Fibroblast of gingiva (primary cell): ENCODE measurements at places on chromosomes 5 and 9.
A peak's percentile ranks its signal among the peaks of the same experiment; 100 is the strongest.

DNA sequence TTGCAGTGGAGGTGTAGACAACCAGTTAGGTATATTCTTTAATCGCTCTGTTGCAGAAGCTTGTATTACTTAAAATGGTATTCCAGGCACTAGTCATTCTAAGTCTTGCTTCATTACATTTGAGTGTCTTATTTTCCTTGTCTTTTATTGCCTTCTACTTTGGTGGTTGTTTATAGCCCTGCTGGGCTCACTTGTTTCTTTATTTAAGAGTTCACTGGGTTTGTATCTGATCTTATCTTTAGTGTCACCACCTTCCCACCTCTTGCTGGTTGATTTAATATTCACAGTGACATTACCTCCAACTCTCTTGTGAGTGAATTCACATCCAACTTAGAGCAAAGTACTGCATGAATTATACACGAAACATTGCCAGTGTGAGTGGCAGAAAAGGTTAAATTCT, 83.6 kb upstream of the BNC2 start:
- no peak for DNase-seq

DNA sequence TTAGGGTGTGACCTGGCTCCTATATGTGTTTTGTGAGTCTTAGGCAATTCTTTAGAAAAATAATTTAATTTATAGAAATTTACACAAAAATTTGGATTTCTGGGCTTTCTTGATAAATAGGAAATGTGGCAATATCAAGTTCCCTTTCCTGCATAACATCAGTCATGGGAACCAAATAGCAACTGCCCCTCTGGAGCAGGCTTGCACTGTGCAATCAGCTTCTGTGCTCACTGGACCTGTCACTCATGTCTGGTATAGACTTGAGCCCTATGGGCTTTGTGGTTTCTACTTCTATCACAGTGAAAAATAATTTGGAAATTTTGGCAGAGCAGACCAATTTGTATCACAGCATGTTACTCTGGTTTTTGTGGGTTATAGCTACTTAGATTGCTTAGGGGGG, 131.7 kb downstream of the ADGRV1 start:
- DNase-seq: no peak

DNA sequence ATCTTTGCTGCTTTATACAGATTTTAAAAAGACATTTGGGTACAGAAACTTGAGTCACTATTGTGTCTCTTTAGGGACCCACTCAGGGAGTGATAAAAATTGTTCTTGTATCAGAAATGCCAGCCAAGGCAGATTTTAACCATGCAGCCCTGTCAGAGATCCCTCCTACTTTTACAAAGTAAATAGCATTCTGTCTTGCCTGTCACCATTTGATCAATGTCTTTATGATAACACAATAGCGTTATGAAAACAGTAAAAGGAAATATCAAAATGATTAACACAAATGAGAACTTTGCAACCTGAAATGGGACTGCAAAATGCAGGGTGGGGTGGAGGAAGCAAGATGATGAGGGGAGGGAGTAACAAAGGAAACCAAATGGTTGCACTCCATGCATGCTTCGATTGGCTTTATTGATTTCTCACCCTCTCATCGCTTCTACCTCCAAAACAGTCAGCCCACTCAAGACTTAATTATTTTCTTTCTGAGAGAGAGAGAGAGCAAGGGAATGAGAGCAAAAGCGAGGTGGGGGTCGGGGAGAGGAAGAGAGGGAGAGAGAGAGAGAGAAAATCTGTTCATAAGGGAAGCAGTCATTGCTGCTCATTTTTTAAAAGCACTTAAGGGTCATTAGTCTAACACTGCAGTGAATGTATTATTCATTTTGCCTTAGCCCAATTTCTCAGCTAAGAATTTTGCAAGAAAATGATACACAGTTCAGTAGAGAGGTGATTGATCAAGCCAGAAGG, 576.5 kb downstream of the CSNK1G3 start:
- DNase-seq: no peak

- DNase-seq: peak; percentile 67
These were observed 69.9 kb downstream of the MAMDC2 start for GRCh38 chr9:70113403-70114022.

- no peak for DNase-seq
These were observed 12.6 kb upstream of the ERGIC1 start for GRCh38 chr5:172821340-172821985.

GRCh38 chr5:7396713-7397454, 946 bp downstream of the ADCY2 start:
- DNase-seq: no peak
